Occipital lobe (tissue), 3 donors: ENCODE measurements at places on chromosomes 7 and 10. TPM values are rescaled to one million over a fixed set of nuclear protein-coding genes. Genes with fewer than 3 reads are reported as not detected.

The FRA10AC1 gene
- total RNA-seq, result 36.3 TPM

The TACC2 gene
- total RNA-seq, result 16.1 TPM

The PTPN20 gene
- 14.2 TPM for total RNA-seq

The CRHR2 gene
- total RNA-seq, result 1.1 TPM

The MACROH2A2 gene
- total RNA-seq, result 23.6 TPM

The DPP6 gene
- 36.7 TPM for total RNA-seq

The COBL gene
- 6.4 TPM for total RNA-seq

The AUTS2 gene
- 95.3 TPM for total RNA-seq

The SOSTDC1 gene
- total RNA-seq, result 12.6 TPM

The ATOH7 gene
- 1.4 TPM for total RNA-seq

The SUN3 gene
- total RNA-seq, result not detected

The FANK1 gene
- total RNA-seq, result 2.5 TPM

The TDRD1 gene
- under 0.01 TPM for total RNA-seq

The HOXA4 gene
- not detected for total RNA-seq

The MALSU1 gene
- 27.5 TPM for total RNA-seq

The CALN1 gene
- total RNA-seq, result 45.5 TPM

The CHST3 gene
- total RNA-seq, result 7.2 TPM

The SMKR1 gene
- 2.3 TPM for total RNA-seq

The MKLN1 gene
- total RNA-seq, result 64.7 TPM

The WNT8B gene
- total RNA-seq, result not detected

The DYDC2 gene
- total RNA-seq, result 1.4 TPM

The CDC14C gene
- 0.31 TPM for total RNA-seq

The HOXA6 gene
- not detected for total RNA-seq

The PKD2L1 gene
- 0.62 TPM for total RNA-seq
